ENCODE measurements at places on chromosomes 6 and 20.
A peak's percentile ranks its signal among the peaks of the same experiment; 100 is the strongest.

GRCh38 chr6:158077676-158078075 lies 90.4 kb downstream of the SERAC1 start:
- no peak for DNase-seq

- DNase-seq = no peak
These were observed 137.4 kb upstream of the SGK1 start for GRCh38 chr6:134455319-134455718.

GRCh38 chr6:132218059-132218696 lies 183.1 kb downstream of the MOXD1 start:
- DNase-seq = peak; percentile 47

GRCh38 chr6:136188486-136188885 lies 61.6 kb downstream of the MTFR2 start:
- DNase-seq = no peak

DNA sequence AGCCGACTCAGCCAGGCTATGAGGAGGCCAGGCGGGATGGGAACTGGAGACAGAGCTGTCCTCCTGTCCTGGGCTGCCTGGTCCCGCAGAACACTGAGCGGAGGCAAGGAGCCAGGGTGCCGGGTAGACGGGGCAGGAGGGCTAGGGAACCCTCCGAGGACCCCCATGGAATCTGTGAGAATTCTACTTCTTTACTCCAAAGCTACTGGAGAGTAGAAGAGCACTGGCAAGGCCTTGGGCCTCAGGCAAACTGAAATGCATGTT lies 14.9 kb downstream of the DACT2 start:
- no peak for DNase-seq

- no peak for DNase-seq
These were observed 21.2 kb downstream of the TFAP2A start for GRCh38 chr6:10393544-10394225.

DNA sequence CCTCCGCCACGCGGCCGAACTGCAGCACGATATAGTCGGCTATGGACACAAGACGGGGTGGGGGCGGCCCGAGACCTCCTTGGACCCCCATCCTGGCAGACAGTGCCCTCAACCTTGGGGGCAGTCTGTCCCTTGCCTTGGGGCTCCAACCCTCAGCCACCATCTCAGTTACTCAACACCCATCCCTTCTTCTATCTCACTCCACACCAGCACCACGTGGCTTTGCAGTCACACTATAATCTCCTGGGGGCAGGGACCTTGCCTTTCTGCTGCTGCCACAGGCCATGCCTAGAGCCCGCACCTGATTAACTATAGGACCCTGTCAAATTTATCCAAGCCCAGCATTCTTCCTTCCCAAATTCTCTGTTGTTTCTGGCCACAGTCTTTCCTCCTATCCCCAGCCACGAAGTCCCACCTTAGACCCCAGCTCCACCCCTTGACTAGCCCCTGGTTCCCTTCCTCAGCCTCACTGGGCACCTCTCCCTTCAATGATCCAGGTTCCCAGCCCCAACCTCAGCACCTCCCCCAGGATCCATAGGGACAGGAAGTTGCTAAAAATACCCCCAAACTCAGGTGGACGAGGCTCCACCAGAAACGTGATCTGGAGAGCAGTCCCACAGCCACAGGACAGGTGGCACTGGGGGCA lies 1.7 kb upstream of the TEAD3 start:
- no peak for DNase-seq

DNA sequence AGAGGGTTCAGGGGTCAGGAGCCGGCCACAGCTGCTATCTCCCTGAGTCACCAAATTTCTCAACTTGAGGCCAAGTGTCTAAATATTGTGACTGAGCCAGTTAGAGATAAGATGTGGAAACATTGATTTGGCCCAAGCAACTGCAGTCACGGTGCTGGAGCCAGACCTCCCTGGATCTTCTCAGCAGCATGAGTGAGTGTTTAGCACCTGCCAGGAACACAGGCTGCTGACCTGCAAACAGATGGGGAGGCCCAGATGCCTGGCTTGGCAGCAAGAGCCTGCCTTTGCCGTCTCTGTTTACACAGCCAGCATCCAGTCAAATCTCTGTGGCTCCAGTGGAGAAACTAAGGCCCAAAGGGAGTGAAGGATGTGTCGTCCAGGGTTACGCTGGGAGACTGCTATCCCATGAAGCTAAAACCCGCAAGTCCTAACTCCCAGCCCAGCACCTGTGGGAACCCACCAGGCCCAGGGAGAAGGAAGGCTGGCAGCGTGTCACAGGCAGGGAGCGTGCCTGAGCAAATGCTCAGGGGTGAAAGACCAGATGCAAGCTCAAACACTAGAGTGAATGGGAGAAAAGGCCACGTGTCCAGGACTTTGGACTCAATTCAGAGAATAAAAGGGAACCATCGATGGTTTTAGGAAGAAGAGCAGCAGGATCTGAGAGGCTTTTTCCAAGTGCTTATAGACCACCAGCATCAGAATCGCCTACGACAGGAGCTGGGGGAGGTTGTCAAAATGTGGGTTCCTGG lies 15.9 kb upstream of the PTGIS start:
- DNase-seq = peak; percentile 70

- DNase-seq = no peak
These were observed 23.1 kb upstream of the LAMP5 start for GRCh38 chr20:9491324-9491723.

GRCh38 chr6:168088161-168089053 lies 9.4 kb upstream of the FRMD1 start:
- peak; percentile 34 for DNase-seq

DNA sequence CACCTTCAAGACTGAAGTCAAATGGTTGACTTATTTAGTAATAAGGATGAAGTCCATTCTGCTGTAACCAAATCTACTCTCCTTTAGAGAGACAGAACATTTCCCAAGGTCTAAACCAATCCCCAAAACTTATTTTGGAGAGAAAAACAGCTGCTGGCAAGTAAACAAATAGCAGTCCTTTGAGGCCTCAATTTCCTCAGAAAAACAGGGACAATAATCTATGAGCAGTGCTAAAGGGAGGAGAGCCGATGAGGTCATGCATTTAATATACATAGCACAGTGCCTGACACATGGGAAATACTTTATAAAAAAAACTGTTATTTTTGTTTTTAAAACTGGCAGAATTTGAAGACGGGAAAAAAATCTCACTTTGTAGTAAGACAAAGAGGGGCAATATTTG lies 526.0 kb downstream of the EPM2A start:
- DNase-seq = no peak

GRCh38 chr6:1494671-1495070 lies 105.3 kb downstream of the FOXF2 start:
- DNase-seq = no peak

DNA sequence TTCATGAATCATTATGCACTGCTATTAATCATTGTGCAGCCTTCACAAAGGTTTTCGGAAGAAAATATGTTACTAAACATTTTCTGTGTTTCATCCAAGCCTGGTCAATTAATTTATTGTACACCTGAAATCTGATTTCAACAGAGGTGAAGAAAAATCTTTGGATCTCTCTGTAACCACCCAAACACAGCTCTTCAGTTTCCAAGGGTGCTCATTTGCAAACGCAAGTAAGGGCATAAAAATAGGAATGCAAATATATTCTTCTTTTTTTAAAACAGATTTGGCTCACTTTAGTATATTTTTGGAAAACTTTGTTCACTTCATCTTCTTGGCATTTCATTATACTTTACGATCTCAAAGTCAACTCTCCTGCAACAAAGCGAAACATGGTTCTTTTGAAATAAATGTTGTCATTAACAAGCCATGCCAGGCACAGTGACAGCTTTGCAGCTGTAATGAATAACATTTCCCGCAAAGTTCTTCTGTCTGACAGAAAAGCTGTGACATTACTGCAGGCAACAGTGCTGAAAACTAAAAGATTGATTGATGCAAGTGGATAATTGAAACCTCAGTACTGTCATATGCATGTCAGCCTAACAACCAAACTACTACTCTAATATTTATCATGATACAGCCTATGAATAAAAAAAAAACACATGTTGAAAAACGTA lies 348.3 kb downstream of the FRK start:
- no peak for DNase-seq

DNA sequence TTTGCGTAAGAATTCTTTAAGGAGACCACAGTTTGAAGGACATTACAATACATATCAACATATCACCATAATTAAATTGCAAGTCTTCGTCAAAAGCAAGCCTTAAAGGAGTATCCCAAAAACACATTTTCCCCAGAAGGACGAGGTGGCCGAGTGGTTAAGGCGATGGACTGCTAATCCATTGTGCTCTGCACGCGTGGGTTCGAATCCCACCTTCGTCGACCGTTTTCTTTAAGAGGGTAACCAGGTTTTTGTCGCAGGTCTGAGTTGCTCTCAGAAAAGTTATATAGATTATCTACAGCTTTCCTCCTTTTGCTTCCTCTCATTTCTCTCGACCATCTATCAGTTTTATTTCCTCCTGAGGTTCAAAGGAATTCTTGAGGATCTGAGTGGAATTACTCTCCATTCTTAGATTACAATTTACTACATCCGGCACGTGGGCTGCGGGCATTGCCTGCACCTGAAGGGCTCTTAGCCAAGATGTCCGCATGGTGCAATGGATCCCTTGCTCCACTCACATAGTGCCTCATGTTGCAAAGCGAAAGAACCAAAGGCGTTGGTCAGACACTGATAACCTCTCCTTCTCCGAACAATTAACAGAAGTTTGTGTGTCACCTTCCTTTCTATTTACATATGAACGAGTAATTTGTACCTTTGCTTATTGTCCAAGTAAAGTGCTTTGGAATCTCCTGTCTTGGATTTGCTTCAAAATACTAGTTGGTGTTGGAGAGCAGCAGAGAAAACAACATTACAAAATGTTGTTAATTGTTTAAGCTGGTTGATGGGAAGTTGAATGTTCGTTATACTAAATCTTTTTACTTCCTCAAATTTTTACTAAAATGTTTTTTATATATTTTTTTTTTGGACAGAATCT lies 14.0 kb downstream of the POM121L2 start:
- peak; percentile 64 for DNase-seq

DNA sequence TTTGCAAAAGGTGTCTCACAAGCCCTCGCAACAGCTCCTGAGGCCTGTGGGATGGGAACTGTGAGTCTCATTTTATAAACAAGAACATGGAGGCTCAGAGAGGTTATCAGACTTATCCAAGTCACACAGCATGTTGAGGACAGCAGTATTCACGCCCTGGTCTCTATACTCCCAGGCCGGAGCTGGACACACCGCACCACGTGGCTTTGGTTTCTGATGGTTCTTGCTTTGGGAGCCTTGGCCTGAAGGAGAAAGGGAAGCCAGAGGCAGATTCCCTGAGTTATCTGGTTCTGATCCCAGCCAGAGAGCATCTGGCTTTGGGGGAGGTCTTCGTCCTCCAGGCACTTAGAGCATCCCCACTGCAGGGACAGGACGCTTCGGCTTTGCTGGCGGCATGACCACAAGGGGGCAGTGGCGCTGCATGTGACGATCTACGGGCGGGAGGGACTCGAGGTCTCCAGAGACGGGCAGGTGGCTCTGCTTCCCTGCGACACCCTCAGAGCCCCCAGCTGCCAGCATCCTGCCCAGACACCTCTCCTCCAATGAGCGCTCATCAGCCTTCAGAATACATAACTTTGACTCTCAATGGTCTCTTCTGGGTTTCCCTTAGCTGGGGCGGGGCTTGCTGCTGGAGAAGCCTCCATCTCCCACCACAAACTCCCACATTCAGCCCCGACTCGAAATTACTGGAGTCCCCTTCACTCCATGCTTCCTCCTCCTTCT lies 51.4 kb upstream of the SAYSD1 start:
- peak; percentile 32 for DNase-seq

DNA sequence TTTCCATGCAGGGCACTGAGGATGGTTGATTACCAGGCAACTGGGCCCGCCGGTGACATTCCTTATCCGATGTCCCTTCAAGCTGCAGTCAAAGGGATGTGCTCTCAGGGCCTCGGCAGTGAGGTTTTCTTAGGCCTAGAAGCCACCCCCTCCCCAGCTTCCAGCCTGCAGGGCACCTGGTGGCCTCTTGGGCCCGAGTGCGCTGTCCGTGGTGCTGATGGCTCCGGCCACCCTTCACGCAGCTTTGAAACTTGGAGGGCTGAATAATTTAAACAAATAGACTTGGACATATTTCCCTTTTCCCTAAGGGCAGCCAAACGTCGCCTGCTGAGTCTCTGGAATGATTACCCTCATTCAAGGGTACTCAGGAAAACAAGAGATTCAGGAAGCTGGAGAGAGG lies 8.9 kb upstream of the MLN start:
- peak; percentile 55 for DNase-seq

- DNase-seq = peak; percentile 38
These were observed 1.7 kb downstream of the JAG1 start for GRCh38 chr20:10671919-10672623.

DNA sequence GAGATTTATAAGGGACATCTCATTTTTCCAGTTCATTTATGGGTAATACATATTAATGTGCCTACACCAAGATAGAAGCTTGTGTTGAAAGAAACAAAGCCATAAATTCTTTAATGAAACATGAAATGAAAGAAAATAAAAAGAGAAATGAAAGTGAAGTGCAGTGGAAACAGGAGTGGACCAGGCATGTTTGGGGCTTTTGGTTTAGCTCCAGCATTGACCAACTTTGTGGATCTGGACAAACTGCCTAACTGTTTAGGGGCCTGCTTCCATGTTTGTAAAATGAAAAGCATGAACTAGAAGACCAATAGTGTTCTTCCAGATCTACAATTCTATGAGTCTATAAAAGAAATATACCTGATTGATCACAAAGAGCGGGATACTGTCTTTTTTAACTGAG lies 124.9 kb downstream of the GJA10 start:
- DNase-seq = no peak

DNA sequence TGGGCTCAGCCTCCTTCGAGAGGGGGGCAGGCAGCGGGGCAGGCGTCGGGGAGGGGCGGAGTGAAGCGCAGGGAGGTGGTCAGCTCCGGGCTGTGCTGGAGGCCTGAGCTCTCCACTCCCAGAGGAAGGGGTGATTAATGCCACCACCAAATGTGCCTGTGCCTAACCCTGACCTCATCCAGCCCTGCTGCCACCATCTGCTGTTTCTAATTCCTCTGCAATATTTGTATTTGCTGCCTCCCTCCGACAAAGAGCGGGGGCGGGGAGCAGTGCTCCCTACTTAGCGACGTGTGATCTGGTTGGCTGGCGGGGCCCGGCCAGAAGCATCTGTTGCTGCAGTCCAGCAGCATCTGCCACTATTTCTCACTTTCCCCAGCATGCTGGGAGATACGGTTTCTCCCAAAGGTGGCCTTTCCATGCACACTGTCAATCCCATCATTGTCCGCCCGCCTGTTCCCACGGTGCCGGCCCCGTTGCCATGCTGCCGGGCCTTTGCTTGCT lies 47.0 kb downstream of the DLL1 start:
- no peak for DNase-seq

- DNase-seq = no peak
These were observed 2.6 kb downstream of the SIM1 start for GRCh38 chr6:100461917-100462705.

- peak; percentile 98 for DNase-seq
These were observed 48.8 kb upstream of the TSHZ2 start for GRCh38 chr20:52923123-52923937.
